ENCODE measurements at places on chromosomes 2 and 18.

DNA sequence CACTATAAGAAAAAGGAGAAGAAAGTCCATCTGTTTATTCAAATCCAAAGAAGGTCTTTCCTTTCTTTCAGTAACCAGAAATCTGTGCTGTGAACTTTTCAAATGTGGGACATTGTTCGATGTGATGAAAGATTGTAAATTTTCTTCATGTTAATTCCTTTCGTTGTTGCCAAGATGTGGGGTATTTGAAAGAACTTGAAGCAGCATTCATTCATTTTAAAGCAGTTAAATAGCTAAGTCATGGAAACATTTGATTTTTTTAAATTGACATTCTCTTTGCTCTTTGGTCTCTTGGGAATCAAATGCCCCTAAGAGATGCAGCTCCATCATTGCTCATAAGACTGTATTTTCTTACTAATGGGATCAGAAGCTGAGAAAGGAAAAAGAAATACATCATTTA is 93.7 kb upstream of the EHBP1 start:
- DNase-seq, result no peak

GRCh38 chr18:55234366-55235093 is 275.3 kb upstream of the CCDC68 start:
- peak; percentile 17 for DNase-seq

DNA sequence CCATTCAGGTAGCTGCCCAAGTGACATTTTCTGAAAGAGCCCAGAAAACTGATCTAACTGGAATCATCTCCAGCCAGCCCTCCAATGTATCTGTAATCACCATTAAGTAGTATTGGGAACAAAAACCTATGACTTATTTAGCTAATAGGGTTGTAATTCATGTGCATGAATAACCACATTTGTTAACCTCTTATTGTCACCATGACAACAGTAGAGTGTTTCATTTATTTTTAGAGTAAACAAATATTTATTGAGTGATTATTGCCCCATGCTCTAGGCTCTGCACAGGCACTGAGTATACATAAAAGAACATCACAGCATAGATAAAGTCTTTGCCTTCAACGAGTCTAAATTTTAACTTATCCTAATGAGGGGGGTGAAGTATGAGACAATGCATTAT is 265.4 kb upstream of the UBE2E3 start:
- no peak for DNase-seq

DNA sequence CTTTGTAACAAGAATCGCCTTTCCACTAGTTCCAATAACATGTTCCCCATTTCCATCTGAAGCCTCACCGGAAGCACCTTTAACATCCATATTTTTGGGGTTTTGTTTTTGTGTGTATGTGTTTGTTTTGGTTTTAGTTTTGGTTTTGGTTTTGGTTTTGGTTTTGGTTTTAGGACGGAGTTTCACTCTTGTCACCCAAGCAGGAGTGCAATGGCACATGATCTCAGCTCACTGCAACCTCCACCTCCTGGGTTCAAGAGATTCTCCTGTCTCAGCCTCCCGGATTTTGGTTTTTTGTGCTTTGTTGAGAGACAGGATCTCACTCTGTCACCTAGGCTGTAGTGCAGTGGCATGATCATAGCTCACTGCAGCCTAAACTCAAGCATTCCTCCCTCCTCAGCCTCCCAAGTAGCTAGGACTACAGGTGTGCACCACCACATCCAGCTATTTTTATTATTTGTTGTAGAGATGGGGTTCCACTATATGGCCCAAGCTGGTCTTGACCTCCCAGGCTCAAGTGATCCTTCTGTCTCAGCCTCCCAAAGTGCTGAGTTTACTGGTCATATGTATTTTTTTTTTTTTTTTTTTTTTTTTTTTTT is 36.3 kb downstream of the TGOLN2 start:
- DNase-seq, result no peak

- DNase-seq, result no peak
Observed at GRCh38 chr2:217993138-217993537, 9.7 kb downstream of the TNS1 start.

- no peak for DNase-seq
Observed at GRCh38 chr18:79905389-79905911, 46.0 kb downstream of the SLC66A2 start.

- DNase-seq, result peak; percentile 12
Observed at GRCh38 chr2:44392338-44392943, 30.7 kb downstream of the CAMKMT start.

GRCh38 chr2:234175649-234176048 is 125.1 kb downstream of the SPP2 start:
- no peak for DNase-seq

DNA sequence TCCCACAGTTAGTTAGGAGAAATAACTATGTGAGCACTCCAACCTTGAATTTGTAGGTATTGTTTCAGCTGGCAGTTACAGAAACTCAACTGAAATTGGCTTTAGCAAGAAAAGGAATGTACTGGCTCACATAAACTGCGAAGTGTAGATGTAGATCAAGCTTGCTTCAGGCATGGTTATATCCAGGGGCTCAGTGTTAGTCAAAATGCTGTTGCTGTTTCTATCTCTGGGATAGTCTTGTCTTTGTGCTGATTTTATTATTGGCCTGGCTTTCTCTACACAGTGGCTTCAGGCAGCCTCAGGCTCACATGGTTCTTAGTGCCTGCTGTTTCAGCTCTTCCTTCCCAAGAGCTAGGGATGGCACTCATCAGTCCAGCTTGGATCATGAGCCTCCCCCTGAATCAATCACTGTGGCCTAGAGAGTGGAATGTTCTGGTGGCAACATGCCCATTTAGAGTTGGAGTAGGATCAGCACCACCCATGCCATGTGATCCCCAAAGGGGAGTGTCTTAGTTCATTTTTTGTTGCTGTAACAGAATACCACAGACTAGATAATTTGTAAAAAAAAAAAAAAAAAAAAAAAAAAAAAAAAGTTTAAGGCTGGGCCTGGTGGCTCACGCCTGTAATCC is 69.1 kb upstream of the FOXI3 start:
- DNase-seq, result no peak

DNA sequence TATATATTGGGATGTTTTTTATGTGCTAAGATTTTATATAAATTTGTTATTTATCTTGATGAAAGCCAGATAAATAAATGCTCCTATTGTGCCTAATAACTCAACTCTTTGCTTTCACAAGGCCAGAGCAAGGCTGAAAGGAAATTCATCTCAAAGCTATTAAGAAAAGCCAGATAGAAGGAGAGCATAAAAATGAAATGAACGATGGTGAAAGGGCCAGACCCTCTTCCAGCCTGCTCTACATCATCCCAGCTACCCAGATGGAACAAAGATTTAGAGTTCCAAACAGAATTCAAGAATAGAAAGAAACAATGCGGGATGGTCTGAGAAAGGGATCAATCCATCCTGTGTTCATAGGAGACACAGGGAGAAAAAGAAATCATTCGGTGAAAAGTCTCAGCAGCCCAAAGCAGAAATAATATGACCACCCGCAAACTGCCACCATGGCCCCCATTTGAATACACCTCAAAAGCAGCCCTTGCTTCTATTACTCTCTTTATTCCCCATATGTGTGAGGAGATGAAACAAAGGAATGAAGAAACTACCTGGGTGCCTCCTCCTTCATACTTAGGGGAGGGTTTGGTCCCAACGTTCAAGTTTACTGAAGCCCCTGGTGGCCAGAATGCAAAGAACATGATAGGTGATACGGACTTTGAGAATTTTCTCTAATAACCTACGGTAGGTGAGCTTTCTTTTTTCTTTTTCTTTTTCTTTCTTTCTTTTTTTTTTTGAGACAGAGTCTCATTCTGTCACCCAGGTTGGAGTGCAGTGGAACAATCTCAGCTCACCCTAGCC is 110.1 kb upstream of the FBXO11 start:
- DNase-seq, result no peak

GRCh38 chr2:51000849-51001617 is 30.9 kb downstream of the NRXN1 start:
- no peak for DNase-seq

Measured in effector CD8-positive, alpha-beta T cell (primary cell).